Bone marrow (tissue), 2 donors: ENCODE measurements at places on chromosomes 7 and 10.
A peak's percentile ranks its signal among the peaks of the same experiment; 100 is the strongest.

DNA sequence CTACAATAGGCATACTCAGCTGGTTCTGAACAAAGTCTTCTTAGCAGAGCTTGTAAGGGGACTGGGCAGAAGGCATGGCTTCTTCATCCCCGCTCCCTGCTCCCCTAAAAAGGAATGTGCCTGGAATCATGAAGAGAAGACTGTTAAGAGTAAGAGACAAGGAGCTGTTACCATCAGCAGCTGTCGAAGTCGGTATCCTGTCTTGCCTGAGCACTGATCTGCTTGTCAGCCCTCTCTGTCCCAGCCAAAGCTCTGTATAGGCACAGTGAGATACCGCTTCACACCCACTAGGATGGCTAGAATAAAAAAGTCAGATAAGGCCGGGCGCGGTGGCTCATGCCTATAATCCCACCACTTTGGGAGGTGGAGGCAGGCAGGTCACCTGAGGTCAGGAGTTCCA is 2.4 kb downstream of the ABLIM1 start:
- no peak for DNase-seq

GRCh38 chr7:25759286-25759685 is 392.7 kb upstream of the NFE2L3 start:
- DNase-seq: no peak

DNA sequence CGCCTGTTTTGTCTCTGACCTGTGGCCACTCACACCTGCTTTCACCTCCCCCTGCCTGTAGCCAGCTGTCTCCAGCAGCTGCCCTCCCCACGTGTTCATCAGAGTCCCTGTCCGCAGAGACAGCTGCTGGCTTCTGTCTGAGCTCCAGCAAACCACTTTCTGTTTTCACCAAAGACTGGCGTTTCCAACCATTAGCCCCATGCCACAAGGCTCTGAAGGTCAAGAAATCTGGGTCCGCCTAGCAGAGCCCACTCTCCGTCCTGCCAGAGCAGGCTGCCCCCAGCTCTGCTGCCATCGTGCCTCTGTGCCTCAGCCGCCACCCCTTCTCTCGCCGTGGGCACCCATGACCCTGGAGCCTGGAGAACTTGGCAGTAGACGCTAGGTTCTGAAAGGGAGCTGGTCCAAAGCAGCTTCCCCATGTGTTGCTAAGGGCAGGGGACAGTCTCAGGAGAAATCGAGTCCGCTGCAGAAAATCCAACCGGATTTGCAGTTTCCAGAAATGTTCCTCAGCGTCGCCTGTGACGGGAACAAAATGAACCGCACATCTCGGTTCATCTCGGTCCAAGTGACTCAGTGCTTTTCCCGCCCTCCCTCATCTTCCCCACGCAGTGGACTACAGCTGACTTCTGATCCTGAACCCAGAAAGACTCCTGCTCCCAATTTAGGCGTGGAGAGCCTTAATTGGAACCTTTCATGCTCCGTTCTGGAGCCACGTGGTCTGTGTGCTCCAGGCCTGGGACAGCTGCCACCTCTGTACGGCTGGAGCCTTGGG is 28.0 kb downstream of the TMEM120A start:
- DNase-seq: no peak

DNA sequence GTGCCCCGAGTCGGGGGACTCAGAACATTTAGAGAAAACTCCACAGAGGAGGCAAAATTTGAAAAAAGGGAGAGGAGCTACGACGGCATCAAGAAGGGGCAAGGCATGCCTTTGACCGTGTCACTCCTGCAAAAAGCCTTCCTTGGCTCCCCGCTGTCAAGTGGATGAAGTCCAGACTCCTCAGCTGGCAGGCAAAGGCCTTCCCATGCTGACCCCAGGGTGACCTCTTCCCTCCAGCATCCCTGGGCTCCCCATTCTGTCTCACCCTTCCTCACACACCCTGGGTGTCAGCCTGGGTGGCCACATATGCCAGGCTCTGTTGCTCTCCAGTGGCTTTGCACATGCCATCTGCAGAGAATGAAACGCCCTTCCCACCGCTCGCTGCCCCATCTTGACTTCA is 88.4 kb upstream of the ZMIZ1 start:
- no peak for DNase-seq

DNA sequence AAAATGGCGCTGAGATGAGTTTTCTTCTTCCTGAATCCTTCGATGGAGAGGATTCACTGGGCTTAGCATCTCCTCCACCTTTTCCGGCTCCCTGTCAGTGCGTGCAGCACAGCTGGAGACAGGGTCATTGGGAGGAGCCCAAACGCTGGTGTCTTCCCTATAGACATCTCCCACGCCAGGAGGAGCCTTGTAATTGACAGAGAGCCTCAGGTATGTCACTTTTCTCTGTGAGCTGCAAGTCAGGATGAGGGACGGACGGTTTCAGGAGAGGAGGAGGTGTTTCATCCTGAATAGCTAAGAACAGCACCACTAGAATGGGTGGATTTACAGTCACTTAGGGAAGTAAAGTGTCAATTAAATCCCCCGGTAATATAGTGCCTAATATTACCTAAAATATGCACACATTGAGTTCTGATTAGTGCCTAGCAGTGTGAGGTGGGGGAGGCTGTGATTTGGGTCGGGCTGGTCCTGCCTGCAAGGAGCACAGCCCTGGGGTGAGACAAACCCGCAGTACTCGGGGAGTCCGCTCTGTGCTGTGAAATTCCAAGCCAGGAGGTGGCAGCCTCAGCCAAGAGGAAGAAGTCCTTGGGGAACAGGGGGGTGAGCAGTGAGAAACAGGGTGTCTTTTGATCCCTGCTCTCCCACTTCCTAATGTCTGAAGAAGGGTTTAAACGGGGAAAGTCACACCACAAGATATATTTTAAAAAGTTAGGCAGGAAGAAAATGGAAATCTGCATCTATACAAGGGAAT is 28.2 kb downstream of the IL15RA start:
- no peak for DNase-seq

GRCh38 chr10:28432210-28432676 is 100.7 kb upstream of the WAC start:
- DNase-seq: peak; percentile 8

- no peak for DNase-seq
These were observed 213.8 kb downstream of the ADRA2A start for GRCh38 chr10:111290649-111291048.

DNA sequence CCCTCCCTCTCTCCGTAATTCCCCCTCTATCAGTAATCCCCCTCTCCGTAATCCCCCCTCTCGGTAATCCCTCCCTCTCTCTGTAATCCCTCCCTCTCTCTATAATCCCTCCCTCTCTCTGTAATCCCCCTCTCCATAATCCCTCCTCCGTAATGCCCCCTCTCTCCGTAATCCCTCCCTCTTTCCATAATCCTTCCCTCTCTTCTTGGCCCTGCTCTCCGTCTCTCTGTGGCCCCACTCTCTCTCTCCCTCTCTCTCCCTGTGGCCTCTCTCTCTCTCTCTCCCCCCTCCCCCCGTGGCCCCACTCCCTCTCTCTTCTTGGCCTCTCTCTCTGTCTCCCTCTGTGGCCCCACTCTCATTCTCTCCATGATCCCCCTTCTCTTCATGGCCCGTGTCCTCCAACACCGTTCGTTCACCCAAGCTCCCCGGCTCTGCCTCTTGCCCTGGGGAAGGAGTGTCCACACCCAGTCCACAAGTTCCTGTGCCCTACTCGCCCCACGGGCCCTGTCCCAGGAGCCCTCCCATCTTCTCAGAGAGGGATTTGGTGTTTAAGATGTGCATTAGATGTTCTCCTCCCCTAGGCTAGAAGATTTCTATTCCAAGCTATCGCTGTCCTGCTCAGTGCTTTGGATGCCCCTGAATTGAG is 19.8 kb downstream of the SHH start:
- no peak for DNase-seq

DNA sequence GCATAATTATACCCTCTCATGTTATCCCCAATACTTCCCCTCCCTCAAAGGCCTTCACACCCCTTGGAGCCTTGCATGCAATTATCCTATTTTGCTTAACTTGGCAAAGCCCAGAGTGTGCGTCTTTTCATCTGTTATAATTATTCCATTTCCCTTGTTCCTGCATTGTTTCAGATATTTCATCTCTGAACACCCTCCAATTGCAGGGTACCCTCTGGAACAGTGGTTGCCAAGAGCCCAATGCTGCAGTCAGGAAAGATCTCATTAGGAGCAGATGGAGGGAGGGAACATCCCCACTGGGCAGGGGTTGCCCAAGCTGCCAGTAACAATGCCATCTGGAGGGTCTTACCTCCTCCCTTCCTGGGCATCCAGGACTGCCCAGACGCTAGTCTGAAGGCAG is 18.4 kb upstream of the GOLGA7B start:
- DNase-seq: no peak

DNA sequence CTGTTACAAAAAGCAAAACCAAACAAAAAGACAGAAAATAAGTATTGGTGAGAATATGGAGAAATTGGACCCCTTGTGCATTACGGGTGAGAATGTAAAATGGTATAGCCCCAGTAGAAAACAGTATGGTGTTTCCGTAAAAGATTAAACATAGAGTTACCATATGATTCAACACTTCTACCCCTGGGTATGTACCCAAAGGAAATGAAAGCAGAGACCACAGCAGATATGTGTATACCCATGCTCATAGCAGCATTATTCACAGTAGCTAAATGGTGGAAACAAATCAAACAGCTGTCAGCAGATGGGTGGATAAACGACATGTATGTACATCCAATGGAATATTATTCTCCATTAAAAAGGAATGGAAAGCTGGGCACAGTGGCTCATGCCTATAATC is 42.4 kb downstream of the STARD3NL start:
- no peak for DNase-seq

DNA sequence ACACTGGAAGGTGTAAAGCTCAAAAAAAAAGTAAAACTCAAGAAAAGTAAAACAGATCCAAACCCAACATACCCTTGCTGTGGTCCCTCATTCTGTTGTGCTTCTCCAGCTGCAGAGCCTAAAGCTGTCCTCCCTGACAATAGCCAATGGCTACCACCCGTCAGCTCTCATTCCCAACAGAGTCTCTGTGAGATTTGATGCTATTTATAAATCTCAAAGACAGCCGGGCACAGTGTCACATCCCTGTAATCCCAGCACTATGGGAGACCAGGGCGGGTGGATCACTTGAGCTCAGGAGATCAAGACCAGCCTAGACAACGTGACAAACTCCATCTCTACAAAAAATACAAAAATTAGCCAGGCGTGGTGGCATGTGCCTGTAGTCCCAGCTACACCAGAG is 116.0 kb downstream of the KMT2E start:
- no peak for DNase-seq

- no peak for DNase-seq
These were observed 189.3 kb downstream of the KLF6 start for GRCh38 chr10:3595736-3596135.

DNA sequence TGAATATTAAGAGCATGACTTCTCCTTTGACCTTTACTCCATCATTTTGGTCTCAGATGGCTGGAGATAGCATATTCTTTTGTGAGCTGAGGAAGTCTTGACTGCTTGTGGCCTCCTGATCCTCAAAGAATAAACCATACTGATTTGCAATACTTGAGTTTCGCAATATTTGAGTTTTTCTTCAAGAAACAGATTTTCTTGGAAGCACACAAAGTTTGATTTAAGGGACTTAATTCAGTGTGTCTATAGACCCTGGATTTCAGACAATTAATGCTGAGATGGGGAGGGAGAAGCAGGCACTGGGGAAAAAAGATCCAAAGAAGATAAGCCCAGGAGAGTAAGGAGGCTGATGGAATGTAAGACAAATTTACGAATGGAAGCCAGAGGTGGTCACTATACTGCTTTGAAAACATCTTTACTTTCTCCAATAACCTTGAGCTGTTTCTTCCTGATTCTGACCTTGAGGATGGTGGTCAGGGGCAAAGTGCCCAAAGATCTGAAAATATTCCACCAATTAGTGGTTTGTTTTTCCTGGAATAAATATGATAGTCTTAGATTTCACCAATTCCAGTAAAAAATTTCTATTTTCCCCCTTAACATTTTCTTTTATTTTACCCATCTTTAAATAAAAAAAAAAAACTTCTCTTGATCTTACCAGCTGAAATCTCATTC is 7.5 kb downstream of the EPDR1 start:
- DNase-seq: no peak

- no peak for DNase-seq
These were observed 54.1 kb downstream of the HK1 start for GRCh38 chr10:69332278-69333010.

DNA sequence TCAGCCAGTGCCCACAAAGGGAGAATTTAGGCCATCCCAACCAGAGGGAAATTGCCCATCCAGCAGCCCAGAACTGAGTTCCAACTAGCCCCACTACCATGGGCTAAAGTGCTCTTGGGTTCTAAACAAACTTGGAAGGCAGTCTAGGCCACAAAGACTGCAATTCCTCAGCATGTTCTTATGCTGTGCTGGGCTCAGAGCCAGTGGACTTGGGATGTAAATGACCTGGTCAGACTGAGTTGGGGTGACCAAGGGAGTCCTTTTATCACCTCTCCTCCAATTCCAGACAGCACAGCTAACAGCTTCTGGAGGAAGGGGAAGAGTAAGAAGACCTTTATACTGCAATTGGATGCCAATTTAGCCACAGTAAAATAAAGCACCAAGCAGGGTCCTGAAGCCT is 607.2 kb upstream of the KCND2 start:
- no peak for DNase-seq

GRCh38 chr7:92639213-92639896 is 49.2 kb upstream of the FAM133B start:
- DNase-seq: no peak

DNA sequence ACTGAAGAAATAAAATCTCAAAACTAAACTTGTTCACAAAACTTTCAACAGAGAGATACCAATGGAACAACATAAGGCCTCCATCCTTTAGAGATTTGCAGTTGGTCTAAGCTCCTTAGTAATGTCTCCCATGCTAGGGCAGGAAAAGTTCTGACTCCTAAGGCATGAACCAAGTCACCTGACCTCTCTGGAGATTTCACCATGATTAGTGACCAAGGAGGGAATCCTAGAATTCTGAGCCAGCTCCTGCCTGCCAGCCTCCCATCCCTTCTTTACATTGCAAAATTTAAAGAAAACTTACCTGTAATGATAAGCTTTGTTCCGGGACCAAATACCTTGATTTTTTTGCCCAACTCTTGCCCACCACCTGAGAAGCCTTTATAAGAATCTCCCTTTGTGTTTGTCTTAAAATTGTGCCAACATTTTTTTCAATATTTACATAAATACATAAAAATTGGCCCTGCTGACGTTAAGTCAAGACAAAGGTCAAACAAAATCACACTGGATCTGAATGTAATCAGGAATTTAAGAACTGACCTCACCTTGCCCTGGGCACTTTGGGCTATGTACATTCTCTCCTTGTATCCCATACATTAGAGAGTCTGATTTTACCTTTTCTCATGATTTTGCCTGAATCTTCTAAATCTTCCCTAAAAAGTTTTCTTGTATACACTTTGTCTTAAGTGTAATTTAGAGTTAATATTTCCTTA is at the start of gene TARP:
TARP (minus strand) TSS at position 351 of the 710 bp plus-strand sequence.
- DNase-seq: no peak

DNA sequence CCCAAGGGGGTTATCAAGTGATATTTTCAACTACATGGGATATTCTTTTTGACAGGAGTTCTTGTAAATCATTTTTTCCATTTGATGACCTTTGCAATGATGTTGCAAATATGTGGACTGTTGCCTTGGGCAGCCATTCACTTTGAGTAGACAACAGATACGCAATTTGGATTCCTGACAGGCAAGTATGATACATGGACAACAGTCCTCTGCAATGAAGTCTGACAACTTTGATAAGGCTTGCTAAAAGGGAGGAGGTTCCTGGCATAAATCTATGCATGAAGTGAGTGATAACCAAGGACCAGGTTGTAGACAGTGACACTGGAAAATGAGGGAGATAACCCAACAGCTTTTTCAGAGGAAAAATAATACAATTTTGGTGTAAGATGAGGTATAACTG is 17.7 kb downstream of the LRRD1 start:
- no peak for DNase-seq
